Non-pigmented ciliary epithelial cell (primary cell): ENCODE measurements at places on chromosomes 2 and 18.

GRCh38 chr2:235078914-235079472, 127.2 kb downstream of the SH3BP4 start:
- no peak for DNase-seq

GRCh38 chr2:213320604-213321003, 36.3 kb downstream of the SPAG16 start:
- no peak for DNase-seq

DNA sequence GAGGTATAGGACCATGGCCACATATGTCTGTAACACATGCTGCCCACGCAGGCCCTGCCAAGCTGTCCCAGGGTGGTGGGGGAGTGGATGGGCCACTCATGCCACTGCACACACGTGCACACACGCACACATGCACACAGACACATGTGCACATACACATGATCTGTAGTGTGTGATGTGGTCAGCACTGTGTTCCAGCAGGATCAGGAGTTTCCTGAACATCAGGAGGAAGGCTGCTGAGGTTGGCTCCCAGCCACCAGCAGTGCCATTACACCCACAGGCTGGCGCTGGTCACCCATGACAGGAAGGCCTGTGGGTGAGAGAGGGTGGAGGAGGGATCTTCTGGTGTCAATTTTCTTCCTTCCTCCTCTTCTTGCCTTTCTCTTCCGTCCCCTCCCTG, 44.7 kb downstream of the POMC start:
- DNase-seq = no peak

DNA sequence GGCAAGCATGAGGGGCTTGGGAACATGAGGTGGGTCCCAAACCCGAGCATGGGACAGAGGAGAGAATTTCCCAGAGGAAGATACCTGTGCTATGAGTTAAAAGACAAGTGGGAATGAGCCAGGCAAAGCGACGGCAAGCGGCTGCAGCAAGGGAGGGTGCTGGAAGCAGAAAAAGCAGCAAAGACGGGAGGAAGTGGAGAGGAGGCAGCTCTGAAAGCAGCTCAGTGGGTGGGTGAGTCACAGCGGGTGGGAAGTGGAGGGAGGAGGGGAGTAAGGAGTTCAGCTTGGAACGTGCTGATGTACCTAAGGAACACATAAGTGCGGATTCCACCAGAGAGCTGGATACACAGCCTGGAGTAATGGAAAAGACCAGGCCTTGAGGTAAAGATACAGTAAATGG, 41.4 kb downstream of the THUMPD2 start:
- DNase-seq = peak; percentile 84

DNA sequence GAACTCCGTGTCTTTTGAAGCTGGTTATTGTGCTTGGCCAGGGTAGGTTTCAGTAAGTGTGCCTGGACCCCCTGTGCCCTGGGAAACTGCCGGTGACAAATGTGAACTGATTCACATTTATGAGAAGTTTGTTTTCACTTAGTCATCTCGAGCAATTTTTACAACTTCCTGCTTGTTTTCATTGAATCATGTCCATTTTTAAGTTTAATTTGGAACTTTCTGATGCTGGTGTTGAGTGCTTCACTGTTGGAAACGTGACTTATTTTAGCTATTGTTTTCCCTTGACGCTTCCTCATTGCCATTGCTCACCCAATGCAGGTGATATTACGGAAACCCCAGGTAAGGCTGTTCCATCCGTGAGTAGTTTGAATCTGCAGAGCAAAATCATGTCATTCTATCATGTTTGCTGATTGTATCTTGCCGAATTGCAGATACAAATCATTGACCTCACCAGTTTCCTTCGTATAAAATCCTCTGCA, 97.2 kb downstream of the RTN4 start:
- no peak for DNase-seq

- DNase-seq = no peak
These were observed 357.6 kb downstream of the MTX2 start for GRCh38 chr2:176626796-176627195.

DNA sequence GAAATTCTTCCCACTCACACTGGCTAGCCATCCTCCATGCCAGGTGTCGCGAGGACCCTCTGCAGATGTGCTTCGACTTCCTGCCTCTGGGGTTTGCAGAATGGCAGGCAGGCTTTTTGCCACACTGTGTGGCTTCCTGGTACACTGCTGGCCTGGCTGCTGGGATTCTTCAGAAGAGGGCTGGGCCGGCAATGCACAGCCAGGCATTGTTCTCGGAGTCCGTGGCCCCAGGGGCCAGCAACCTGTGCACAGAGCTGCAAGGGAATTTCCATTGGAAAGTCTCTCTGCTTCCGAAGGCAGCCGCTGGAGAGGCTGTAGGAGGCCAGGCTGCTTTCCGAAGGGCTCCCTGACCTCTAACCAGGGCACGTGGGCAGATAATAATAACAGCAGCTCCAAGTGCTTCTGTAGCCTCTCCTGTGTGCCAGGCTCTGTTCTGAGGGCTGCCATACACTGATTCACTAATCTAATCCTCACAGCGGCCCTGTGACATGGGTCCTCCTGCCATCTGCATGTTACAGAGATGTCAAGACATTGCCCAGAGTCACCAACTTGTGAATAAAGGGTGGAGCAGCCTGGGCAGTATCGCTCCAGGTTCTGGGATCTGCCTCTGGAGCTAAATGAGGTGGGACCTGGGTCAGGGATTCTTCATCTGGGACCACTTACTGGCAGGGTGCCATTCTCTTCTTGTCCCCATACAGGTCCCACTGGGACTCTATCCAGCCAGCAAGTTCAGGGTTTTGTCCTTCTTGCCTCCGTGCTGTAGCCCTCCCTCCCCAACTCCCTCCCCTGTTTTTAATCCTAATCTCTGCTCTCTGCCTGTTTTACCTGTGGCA, 5.0 kb downstream of the LDLRAD4 start:
- no peak for DNase-seq

DNA sequence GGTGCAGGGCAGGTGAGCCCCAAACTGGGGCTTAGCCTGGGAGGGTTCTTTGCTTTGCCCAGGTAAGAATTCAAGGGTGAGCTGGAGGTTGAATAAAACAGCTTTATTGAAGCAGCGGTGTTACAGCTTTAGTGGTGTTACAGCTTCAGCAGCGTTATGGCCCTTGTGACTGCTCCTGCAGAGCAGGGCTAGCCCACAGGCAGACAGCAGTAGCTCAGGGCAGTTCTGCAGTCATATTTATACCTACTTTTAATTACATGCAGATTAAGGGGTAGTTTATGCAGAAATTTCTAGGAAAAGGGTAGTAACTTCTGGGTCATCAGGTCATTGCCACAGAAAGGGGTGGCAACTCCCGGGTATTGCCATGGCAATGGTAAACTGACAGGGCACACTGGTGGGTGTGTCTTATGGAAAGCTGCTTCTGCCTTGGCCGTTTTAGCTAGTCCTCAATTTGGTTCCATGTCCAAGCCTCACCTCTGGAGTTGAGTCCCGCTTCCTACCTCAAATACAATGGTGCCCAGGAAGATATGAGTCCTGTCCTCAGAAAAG, 78.2 kb downstream of the THNSL2 start:
- DNase-seq = no peak

GRCh38 chr2:239158641-239159475, 242.0 kb downstream of the HDAC4 start:
- DNase-seq = no peak
